ENCODE measurements at places on chromosomes 11 and 22.

GRCh38 chr22:33897448-33897835, 22.8 kb downstream of the LARGE1 start:
- H3K4me3 ChIP-seq: no peak overlapping the region
- no peaks in the 10 kb centered on the region for H3K36me3 ChIP-seq
- H3K27me3 ChIP-seq: no peaks in the 10 kb centered on the region
- H3K4me1 ChIP-seq: peaks cover 13% of the 10 kb centered on the region

DNA sequence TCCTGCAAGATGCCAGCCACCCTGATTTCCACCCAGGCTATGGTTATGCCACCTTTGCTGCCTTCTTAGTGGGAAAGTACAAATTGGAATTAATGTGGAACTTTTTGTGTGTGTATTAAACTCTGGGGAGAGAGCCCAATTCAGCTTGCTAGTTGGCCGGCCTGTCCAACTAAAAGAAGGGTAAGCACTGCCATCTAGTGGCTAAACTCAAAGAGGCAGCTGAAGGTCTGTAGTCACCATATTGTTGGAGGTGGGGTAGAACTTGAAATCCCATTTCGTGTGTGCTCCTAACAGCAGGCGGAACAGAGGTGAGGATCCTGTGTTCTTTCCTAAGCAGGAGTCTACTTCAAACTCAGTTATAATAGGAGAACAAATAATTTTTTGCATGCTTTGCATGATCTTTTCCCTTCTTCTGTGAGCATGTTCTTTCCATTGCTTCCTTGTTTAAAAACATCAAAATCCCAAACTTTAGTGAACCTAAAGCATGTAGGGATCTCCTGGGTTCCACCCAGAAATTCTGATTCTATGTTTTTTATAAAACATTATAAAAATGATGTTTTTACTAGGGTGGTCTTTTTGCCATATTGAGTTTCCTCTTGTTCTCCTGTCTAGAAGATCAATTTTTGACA, 138.8 kb upstream of the SORL1-AS1 start:
- peak overlapping the region; percentile 98 for H3K27ac ChIP-seq
- H3K36me3 ChIP-seq: peaks cover 72% of the 10 kb centered on the region
- H3K4me3 ChIP-seq: no peak overlapping the region

- no peak overlapping the region for H3K27ac ChIP-seq
- peaks cover 4% of the 10 kb centered on the region for H3K4me1 ChIP-seq
- H3K36me3 ChIP-seq: no peaks in the 10 kb centered on the region
- no peak overlapping the region for H3K4me3 ChIP-seq
- H3K27me3 ChIP-seq: no peaks in the 10 kb centered on the region
These were observed 78.1 kb upstream of the PRR5 start for GRCh38 chr22:44623771-44624510.

DNA sequence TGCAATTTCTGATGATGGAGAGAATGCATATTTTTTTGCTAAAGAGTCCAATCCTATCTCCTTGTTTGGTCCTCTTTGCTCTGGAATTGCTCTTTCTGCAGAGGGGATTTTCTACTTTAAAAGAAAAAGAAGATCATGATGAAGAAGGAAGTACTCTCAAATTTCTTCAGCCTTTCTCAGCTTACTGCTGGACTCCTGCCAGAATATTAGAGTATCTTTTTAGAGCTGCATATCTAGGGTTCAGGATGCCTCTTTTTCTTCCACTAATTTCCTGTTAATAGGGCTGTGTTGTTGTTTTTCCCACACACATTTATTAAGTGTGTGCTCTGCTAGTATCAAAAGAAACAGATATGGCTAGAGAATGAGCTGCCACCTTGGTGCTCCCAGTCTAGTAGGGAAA, 18.2 kb downstream of the UBASH3B start:
- H3K4me3 ChIP-seq: no peak overlapping the region
- no peaks in the 10 kb centered on the region for H3K4me1 ChIP-seq
- H3K27me3 ChIP-seq: no peaks in the 10 kb centered on the region
- H3K27ac ChIP-seq: no peak overlapping the region
- DNase-seq: no peak
- H3K36me3 ChIP-seq: no peaks in the 10 kb centered on the region

- H3K36me3 ChIP-seq: peaks cover 6% of the 10 kb centered on the region
- no peaks in the 10 kb centered on the region for H3K27me3 ChIP-seq
- DNase-seq: no peak
- no peak overlapping the region for H3K27ac ChIP-seq
- no peaks in the 10 kb centered on the region for H3K4me1 ChIP-seq
- H3K4me3 ChIP-seq: no peak overlapping the region
These were observed 231.1 kb downstream of the SWAP70 start for GRCh38 chr11:9895006-9895405.

GRCh38 chr11:45365961-45366618, 79.9 kb upstream of the SYT13 start:
- H3K4me1 ChIP-seq: peaks cover 11% of the 10 kb centered on the region
- no peak overlapping the region for H3K4me3 ChIP-seq
- DNase-seq: no peak
- no peaks in the 10 kb centered on the region for H3K36me3 ChIP-seq
- H3K27me3 ChIP-seq: no peaks in the 10 kb centered on the region

DNA sequence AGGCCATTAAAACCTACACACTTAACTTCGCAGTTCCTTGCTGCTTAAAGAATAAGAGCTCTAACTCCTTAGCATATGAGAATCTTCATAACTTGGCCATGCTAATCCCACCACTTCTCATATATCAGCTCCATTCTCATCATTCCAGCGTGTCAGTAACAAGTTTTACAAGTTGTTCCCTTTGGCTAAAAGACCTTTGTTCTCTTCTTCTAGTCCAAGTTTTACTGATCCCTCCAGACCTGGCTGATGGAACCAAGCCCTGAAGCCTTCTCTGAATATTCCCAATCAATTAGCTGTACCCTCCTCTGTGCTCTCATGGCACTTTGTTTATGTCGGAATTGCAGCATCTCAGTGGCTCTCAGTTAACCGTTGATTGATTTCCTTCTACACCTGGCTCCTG, 35.8 kb downstream of the GAB2 start:
- no peaks in the 10 kb centered on the region for H3K4me1 ChIP-seq
- no peaks in the 10 kb centered on the region for H3K36me3 ChIP-seq
- no peak overlapping the region for H3K4me3 ChIP-seq
- no peak overlapping the region for H3K27ac ChIP-seq

DNA sequence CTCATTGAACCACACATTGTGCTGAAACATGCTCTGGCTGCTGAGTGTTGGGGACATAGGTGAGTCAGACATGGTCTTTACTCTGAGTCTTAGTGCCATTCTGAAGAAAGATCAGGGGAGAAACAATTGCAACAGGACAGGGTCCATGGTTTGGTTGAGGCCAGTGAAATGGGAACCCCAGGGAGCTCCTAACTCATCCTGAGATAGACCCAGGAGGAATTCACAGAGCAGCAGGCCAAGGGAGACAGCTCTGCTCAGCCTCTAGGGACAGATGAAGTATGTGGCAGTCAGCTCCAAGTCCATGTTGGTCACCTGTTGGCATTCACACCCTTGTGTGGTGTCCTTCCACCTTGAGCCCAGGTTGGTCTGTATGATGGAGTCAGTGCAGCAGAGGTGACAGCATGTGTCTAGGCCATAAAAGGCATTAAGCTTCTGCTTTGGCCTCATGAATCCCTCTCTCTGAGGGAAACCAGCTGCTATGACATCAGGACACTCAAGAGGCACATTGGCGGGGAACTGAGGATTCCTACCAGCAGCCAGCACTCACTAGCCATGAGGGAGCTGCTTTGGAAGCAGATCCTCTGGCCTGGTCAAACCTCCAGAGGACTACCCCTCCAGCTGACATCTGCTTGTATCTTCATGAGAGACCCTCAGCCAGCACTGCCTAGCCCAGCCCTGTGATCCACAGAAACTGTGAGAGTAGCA, 50.3 kb upstream of the MYEOV start:
- DNase-seq: no peak
- no peak overlapping the region for H3K4me3 ChIP-seq
- H3K36me3 ChIP-seq: no peaks in the 10 kb centered on the region
- no peaks in the 10 kb centered on the region for H3K4me1 ChIP-seq
- H3K27me3 ChIP-seq: no peaks in the 10 kb centered on the region

- H3K36me3 ChIP-seq: peaks cover 13% of the 10 kb centered on the region
- H3K27ac ChIP-seq: peak overlapping the region; percentile 71
- peak overlapping the region; percentile 66 for H3K4me3 ChIP-seq
- peaks cover 11% of the 10 kb centered on the region for H3K4me1 ChIP-seq
These were observed 786 bp downstream of the CAPN1 start for GRCh38 chr11:65182258-65183170.

GRCh38 chr22:19805821-19806212, 45.2 kb downstream of the TBX1 start:
- H3K27me3 ChIP-seq: no peaks in the 10 kb centered on the region
- H3K4me3 ChIP-seq: no peak overlapping the region
- no peak for DNase-seq
- no peak overlapping the region for H3K27ac ChIP-seq
- H3K36me3 ChIP-seq: no peaks in the 10 kb centered on the region

DNA sequence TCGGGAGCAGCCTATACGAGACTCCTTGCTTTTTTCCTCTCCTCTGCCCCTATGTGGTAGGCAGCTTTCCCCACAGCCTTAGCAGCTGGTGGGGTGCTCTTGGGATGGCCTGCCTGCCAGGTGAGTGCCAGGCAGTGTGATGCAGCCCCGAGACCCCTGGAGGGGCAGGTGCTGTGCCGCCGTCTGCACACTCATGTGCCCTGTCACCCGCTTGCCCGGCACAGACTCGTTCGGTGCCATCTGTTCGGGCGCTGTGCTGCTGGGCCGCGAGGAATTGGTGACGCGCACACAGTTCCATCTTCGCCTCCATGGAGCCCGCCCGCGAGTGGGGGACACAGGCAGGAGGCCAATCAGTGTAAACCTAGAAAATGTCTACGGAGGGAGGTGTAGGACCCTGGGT, 15.1 kb downstream of the TRMU start:
- DNase-seq: no peak
- H3K36me3 ChIP-seq: peaks cover 79% of the 10 kb centered on the region
- no peak overlapping the region for H3K27ac ChIP-seq
- H3K4me1 ChIP-seq: no peaks in the 10 kb centered on the region

- no peaks in the 10 kb centered on the region for H3K27me3 ChIP-seq
- no peaks in the 10 kb centered on the region for H3K4me1 ChIP-seq
- H3K36me3 ChIP-seq: no peaks in the 10 kb centered on the region
- no peak overlapping the region for H3K27ac ChIP-seq
These were observed 46.4 kb upstream of the AMOTL1 start for GRCh38 chr11:94721565-94722292.

DNA sequence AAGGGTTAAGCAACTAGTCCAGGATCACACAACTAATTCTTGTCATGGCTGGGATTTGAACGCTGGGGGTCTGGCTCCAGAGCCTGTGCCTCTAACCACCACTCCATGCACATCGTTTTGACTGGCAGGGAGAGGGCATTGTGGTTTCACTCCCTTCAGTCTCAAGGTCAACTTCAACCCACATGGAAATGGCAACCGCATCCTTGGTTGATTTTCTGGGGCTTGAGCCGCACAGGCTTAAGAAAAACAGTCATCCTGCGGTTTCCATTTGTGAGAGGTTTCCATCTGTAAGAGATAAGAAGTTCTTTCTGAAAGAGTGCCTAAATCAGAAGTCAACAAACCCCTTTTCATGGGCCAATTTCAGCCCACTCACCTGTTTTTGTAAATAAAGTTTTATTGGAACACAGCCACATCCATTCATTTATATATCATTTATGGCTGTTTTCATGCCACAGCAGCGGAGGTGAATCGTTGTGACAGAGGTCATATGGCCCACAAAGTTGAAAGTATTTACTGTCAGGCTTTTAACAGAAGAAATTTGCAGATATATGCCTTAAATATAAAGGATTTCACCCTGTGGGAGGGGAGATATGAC, 65.7 kb downstream of the SGSM1 start:
- H3K36me3 ChIP-seq: no peaks in the 10 kb centered on the region
- no peak overlapping the region for H3K4me3 ChIP-seq

- H3K27me3 ChIP-seq: no peaks in the 10 kb centered on the region
- no peak for DNase-seq
- no peaks in the 10 kb centered on the region for H3K4me1 ChIP-seq
- H3K27ac ChIP-seq: no peak overlapping the region
- peaks cover 12% of the 10 kb centered on the region for H3K36me3 ChIP-seq
These were observed 29.3 kb downstream of the TPBGL start for GRCh38 chr11:75269896-75270295.

DNA sequence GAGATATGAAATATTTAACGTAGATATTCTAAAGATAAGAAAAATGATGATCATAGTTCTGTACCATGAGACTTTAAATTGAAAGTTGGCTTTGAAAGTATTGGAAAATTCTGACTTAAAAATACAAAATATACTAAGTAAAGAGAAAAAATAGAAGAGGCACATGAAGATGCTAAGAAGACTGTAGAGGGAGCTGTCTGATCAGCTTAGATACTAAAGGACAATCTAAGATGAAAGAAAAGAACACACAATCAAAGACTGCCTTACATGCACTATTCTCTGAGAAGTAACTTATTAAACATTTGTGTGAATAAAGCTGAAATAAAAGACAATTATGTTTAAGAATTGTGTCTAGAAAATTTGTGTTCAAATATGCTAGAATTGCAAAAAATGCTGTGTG, 55.1 kb downstream of the RBMXL2 start:
- no peak overlapping the region for H3K27ac ChIP-seq
- DNase-seq: no peak
- no peaks in the 10 kb centered on the region for H3K36me3 ChIP-seq
- no peaks in the 10 kb centered on the region for H3K27me3 ChIP-seq
- H3K4me3 ChIP-seq: no peak overlapping the region
- no peaks in the 10 kb centered on the region for H3K4me1 ChIP-seq

GRCh38 chr11:107250017-107250416, 207.6 kb downstream of the CWF19L2 start:
- H3K4me1 ChIP-seq: no peaks in the 10 kb centered on the region
- H3K36me3 ChIP-seq: no peaks in the 10 kb centered on the region
- H3K27ac ChIP-seq: no peak overlapping the region
- DNase-seq: no peak

- DNase-seq: no peak
- no peak overlapping the region for H3K4me3 ChIP-seq
- H3K27ac ChIP-seq: no peak overlapping the region
- no peaks in the 10 kb centered on the region for H3K27me3 ChIP-seq
These were observed 61.5 kb downstream of the IGLL1 start for GRCh38 chr22:23518376-23519187.

- no peaks in the 10 kb centered on the region for H3K4me1 ChIP-seq
- H3K36me3 ChIP-seq: no peaks in the 10 kb centered on the region
- peaks cover 19% of the 10 kb centered on the region for H3K27me3 ChIP-seq
- no peak overlapping the region for H3K4me3 ChIP-seq
- no peak for DNase-seq
These were observed 484.5 kb downstream of the MN1 start for GRCh38 chr22:27317096-27317495.

- no peak for DNase-seq
- H3K27me3 ChIP-seq: no peaks in the 10 kb centered on the region
- H3K4me3 ChIP-seq: no peak overlapping the region
- H3K4me1 ChIP-seq: no peaks in the 10 kb centered on the region
- H3K36me3 ChIP-seq: no peaks in the 10 kb centered on the region
- H3K27ac ChIP-seq: peak overlapping the region; percentile 13
These were observed 80.8 kb downstream of the IGLL5 start for GRCh38 chr22:22968366-22968765.

GRCh38 chr22:19873960-19874306, 19.3 kb upstream of the GNB1L start:
- no peak overlapping the region for H3K27ac ChIP-seq
- DNase-seq: no peak
- H3K36me3 ChIP-seq: peaks cover 10% of the 10 kb centered on the region
